ENCODE measurements at places on chromosomes 3 and 15.

- no peak for DNase-seq
Measured at GRCh38 chr3:47583320-47584075, 4.8 kb upstream of the CSPG5 start.

GRCh38 chr15:42148808-42149492, 7.5 kb downstream of the PLA2G4F start:
- DNase-seq = no peak

- DNase-seq = no peak
Measured at GRCh38 chr3:167559924-167560323, 86.1 kb upstream of the SERPINI2 start.

DNA sequence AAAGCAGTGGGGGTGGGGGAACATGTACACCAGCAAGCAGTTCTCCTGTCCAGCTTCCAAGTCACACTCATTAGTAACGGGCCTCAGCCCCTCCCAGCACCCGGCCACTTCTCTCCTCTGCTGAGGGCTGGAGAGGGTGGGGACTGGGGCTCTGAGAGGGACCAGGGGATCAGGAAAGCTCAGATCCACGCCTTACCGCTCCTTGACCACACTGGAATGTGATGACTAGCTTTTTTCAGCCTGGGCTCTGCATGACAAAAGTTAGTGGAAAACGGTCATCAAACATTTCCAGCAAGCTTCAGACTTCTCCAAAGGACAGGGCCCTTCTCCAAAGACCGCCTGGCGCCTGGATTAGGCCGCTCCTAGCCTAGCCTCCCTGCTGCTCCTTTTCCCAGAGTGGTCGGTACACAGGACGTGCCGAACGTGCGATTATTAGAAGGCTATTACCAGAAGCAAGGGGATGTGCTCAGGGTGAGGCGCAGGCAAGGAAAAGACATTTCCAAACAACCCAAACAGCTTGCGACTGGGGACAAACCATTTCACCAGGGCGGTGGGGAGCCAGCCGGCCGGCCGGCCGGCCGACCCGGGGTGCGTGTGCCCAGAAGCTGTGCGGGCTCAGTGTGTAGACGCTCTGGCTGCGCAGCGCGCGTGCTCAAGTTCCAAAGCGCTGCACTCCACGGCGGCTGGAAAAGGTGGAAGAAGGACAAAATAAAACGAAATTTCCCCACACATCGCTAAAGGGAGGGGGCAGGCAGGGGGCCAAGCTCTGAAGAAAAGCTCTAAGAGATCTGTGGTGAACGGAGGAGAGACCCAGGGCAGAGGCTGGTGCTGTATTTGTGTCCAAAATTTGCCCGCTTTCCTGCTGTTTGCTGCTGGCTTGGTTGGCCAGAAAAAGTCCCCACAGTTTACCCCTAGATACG, 51.0 kb upstream of the SSR3 start:
- no peak for DNase-seq

- no peak for DNase-seq
Measured at GRCh38 chr3:157204431-157204830, 44.5 kb upstream of the CCNL1 start.

GRCh38 chr3:64039332-64039731, 16.0 kb upstream of the PSMD6 start:
- no peak for DNase-seq

- DNase-seq = no peak
Measured at GRCh38 chr15:27176785-27177406, 205.9 kb downstream of the GABRG3 start.

DNA sequence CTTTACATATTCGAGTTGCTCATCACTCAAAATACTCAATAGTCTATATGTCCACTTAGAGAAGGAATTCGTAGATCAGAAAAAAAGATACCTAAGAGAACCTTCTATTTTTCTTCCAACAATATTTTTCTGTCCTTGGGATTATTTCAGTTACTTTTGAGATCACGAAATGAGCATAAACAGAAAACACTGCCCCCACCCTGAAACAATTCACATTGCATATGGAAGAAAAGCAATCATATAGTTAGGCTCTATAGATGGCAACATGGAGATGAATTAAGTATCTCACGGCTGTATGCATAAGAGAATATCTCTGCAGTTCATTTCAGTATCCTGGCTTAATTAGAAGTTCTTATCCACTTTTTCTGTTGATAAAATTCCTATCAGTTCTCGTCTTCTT, 391.1 kb downstream of the FGF12 start:
- DNase-seq = no peak

- no peak for DNase-seq
Measured at GRCh38 chr3:10835406-10835805, 19.4 kb downstream of the SLC6A11 start.

DNA sequence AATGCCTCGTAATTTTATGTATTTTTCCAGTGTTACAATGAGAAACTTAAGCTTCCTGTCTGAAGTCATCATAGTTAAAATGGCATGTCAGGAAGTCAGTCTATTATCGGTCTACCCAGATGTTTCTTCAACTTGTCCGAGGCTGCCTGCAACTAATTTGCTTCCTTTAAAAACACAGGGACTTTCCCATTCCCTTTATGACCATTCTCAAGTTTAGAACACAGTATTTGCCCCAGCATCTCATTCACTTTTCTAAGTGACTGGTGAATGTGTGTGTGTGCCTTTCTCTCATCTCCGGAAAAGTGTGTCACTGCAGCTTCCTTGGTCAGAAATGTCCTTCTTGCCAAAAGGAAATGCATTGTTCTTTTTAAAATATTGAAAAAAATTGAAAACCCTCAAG, 466.6 kb downstream of the RAP2B start:
- no peak for DNase-seq

All from cerebellar nuclear complex (tissue), 1 donor.